ENCODE measurements at places on chromosomes 16 and 17.

DNA sequence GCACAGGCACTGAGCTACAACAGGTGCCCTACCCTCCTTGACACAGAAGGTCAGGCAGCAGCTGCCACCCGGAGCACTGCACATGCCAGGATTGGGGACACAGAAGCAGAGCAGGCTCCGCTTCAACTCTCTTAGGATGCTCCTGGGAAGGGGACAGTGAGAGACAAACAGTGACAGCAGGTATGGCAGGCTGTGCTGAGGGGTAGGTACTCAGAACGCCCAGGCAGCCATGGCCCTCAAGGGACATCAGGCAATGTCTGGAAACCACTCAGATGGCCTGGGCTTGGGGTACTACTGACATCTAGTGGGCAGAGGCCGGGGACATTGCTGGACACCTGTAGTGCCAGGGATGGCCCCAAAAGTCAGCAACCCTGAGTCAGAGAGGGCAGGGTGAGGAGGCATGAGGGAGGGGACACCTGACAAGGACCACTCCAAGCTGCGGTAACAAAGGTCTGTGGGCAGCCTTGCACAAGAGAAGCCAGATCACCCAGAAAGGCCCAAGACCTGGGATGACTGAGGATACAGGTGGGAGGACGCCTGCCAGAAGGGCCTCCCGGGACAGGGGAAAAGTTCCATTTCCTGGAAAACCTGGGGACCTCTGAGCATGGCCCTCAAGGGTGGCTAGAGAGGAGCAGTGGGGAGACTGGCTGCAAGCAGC is 21.2 kb downstream of the PEMT start:
- DNase-seq: peak; percentile 26

DNA sequence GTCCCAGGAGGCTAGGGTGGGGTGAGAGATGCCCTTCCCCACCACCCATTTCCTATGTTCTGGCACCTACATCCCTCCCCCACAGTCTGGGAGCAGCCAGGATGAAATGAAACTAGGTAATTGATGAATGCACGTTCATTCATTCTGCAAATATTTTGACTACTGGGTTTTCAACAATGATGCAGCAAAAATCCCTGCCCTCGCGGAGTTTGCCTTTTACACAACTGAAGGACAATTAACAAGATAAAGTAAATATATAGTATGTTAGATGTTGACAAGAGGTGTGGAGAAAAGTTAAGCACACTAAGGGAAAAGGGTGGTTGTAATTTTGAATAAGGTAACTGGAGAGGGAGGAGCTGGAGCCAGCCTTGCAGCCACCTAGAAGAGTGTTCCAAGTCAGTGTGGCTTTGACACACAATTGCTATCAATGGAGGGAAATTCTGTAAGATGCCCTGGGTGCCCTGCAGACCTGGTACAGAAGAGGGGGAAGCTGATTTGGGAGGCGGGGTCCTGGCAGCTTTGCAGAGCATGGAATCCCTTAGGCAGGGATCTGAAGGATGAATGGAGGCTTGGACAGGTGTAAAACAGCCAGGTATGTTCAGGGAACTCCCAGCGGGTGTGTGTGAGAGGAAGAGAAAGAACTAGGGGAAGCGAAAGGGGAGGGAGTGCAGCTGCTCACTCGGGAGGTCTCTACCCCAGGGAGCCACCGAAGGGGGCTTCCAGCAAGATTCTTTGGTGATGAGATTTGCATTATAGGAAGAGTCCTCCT is 2.5 kb downstream of the TMEM92 start:
- DNase-seq: no peak

- no peak for DNase-seq
Measured at GRCh38 chr16:46768809-46769208, 20.7 kb upstream of the MYLK3 start.

GRCh38 chr16:26457882-26458281 is 608.8 kb upstream of the C16orf82 start:
- DNase-seq: no peak

- peak; percentile 21 for DNase-seq
Measured at GRCh38 chr17:42744283-42744805, 496 bp downstream of the EZH1 start.

DNA sequence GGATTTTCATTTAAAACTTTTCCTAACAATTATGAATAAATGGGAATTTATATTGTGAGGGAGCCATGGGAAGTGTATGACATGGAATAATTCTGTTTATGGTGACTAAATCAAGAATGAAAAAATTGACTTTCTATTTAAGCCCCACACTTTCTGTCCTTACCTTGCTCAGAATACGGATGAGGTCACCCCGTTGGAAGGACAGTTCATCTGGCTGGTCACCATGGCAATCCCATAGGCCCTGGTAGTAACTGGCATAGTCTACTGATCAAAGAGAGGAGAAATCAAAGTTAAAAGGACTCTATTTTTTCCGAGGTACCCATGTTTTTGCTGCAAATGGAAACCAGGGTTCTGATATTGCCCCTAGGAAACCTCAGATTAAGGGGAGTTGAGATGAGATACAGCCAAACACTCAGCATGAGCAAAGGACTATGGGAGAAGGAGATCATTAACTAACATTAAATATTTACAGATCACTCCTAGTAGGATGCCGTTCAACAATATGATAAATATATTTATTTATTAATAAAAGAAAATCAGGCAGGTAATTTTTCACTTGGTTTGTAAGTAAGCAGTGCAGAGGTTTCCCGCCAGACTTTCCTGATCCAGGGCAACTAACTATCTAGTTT is 54.9 kb downstream of the SNX11 start:
- DNase-seq: no peak
